ENCODE measurements at places on chromosomes 12 and 14.

DNA sequence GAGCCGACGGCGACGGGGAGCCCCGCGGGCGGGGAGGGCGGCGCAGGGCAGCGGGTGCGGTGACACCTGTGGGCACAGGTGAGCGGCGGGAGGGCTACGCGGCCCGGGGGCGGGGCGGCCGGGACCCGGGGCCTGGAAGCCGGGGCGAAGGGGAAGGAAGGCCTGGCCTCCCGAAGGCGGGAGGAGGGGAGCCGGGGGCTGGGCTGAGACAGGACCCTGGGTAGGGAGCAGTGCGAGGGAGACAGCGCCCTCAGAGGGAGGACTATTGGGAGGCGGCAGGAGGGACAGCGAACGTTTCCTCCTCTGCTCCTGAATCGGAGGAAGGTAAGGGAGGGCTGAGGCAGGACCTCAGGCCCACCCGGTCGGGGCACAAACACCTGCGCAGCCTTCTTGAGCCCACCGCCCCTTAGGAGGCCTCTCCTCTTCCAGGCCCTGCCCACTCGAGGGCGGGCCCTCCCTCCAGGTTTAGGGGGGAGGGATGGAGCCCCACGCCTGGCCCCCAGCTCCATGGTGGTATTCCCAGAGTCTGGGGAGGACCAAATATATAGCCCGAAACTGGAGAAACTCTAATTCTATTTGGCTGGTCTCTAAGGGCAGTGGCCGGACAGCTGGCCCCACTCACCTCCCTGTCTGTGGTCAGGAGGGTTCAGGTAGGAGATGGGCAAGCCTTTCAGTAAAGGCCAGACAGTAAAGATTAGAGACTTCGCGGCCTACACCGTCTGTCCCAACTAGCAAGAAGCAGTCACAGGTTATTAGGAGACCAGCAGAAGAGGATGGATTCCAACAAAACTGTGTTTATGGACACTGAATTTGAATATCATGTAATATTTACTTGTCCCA lies 509 bp downstream of the PLEKHG6 start:
- no peak for DNase-seq

- no peak for DNase-seq
Observed at GRCh38 chr14:93239869-93240677, 33.0 kb downstream of the UBR7 start.

GRCh38 chr14:34853041-34853440 lies 22.1 kb downstream of the BAZ1A start:
- no peak for DNase-seq

GRCh38 chr12:26642361-26642760 lies 190.6 kb downstream of the ITPR2 start:
- no peak for DNase-seq

- no peak for DNase-seq
Observed at GRCh38 chr12:88325076-88325815, 183.1 kb downstream of the TMTC3 start.

- DNase-seq = no peak
Observed at GRCh38 chr12:57755454-57756372, 810 bp downstream of the MARCHF9 start.

- no peak for DNase-seq
Observed at GRCh38 chr14:105042813-105043212, 21.9 kb upstream of the CDCA4 start.

DNA sequence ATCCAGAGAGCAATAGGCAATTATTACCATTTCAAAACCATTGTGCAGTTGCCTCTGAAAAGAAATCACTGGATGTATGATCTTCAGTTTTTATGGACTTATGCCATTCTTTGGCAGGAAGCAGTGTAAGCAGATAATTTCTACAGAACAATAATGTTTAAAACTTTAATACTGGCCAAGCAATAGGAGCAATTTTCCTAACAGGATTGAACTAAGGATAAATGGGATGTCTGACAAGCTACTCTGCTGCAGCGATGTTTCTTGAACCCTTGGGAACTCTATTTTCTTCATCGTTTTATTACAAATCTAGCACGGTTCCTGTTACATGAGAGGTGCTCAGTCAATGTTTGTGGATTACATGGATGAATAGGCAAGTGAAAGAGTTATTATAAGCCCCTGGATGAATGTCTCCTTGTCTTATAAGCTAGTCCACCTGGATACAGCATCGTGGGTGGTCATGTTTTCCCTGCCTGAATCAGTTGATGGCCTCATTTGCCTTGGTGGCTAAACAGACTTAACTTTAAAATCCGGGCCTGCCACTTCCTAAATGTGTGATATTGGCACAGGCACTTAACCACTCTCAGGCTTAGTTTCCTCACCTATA lies 68.2 kb upstream of the MDM1 start:
- DNase-seq = no peak

GRCh38 chr12:115060477-115061168 lies 376.6 kb upstream of the TBX3 start:
- DNase-seq = no peak

DNA sequence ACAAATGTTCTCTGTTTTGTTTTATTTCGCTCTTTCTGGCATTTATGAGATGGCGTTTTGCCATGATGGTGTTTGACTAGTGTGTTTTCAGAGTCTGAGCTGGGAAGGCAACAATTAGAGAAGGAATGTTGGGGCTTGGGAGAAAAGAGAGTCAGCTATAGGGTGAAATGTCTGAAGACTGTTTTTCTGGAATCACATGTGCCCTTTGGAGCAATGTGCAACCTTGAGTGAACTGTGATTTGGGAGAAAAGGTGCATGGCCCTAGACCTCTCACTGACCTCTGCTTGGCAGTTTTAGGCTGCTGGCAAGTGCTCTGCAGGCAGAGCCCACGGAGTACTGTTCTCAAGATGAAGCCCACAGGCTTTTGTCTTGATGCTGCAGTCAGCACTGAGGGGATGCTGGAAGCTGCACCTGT lies 379.9 kb upstream of the PDE3A start:
- peak; percentile 13 for DNase-seq

- DNase-seq = no peak
Observed at GRCh38 chr14:64708148-64709004, 4.2 kb downstream of the PLEKHG3 start.

DNA sequence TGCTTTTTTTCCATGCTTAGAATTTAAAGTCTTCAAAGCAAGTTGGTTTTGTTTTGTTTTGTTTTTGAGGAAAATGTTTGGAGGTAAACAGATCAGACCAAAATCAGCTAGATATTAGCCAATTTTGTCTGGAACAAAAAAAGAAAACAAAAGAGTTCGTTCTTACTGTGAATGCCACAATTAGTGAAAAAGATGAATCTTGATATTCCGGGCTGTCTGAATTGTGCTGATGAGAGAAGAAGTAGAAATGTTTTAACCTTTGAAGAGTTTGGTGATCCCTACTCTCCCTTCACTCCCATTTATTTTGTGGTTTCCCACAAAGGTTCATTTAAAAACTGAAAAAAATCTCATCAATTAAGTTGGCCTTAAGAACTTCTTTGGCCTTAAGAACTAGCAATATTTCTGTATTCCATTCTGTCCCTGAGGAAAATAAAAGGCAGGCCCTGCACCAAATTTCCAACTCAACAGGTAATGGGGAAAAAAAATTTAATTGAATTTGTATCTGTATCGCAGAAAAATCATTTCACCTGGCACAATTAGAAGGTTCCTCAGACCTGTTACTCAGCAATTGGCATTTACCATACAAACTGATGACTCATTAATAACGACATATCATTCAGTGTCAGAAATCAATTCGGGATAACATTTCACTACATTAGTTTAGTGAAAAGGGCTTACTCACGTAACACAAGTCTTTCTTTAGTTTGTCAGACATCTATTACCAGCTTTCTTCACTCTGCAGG lies 562 bp upstream of the GLIPR1L2 start:
- DNase-seq = no peak

GRCh38 chr14:22375321-22375930 lies 213.6 kb downstream of the DAD1 start:
- peak; percentile 60 for DNase-seq

DNA sequence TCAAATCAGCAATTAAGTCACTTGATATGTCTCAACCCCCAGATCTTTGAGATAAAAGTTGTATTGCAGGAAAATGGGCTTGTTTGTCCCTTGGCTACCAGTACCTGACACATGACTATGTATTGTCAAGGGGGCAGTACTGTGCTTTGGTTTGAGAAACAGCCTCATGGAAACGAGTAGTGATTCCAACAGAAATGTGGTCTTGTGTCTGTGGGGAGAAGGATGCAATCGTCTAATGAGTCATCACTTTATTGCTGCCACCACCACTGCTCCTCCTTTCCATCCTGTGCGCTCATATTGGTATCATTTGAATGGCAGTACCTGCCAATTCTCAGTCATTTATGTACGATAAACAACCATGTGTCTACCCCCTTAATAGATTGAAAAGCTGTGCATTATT lies 72.8 kb upstream of the ARHGAP5 start:
- no peak for DNase-seq

DNA sequence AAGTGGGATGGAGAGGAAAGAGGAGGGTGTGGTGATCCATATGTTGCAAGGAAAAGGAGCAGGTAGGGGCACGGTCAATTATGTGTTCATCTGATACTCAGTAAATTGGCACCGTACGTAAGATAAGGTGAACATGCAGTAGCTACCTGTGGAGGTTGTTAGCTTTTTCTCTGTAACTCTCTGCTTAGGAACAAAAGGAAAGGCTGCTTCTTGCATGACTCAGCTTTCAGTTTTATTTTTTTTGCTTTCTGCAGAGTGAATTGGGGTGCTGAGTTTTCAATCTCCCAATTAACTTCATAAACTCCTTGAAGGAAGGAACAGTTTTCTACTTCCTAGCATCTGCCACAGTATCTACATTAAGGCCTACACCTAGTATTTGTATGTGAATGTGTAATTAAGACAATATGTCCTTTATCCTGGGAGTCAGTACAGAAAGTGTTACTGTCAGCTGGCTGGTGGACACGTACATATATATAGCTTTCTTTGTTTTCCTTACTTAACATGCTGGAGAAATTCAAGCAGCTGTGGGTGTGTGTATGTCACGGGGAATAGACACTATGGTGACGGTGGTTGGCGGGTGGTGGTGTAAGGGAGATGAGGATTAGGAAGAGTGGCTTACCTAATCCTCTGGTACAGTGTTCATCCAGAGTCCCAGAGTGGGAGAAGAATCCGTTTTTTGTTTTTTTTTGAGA lies 40.1 kb upstream of the WNK1 start:
- no peak for DNase-seq

DNA sequence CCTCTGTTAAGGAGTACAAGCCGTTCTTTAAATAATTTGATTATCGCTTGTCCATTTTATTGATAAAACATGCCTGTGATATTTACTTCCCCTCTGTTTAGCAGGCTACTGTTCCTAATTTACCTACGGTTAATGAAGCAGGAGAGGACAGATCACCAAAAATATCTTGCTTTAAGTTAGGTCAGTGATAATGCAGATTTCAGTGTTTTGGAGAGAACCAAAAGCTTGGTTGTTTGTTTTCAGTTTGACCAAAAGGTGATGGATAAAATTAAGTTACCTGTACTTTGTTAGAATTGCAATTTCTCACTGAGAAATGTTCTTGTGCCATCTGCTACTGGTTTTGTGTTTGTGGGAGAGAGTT lies 958 bp downstream of the SPATS2 start:
- DNase-seq = no peak

DNA sequence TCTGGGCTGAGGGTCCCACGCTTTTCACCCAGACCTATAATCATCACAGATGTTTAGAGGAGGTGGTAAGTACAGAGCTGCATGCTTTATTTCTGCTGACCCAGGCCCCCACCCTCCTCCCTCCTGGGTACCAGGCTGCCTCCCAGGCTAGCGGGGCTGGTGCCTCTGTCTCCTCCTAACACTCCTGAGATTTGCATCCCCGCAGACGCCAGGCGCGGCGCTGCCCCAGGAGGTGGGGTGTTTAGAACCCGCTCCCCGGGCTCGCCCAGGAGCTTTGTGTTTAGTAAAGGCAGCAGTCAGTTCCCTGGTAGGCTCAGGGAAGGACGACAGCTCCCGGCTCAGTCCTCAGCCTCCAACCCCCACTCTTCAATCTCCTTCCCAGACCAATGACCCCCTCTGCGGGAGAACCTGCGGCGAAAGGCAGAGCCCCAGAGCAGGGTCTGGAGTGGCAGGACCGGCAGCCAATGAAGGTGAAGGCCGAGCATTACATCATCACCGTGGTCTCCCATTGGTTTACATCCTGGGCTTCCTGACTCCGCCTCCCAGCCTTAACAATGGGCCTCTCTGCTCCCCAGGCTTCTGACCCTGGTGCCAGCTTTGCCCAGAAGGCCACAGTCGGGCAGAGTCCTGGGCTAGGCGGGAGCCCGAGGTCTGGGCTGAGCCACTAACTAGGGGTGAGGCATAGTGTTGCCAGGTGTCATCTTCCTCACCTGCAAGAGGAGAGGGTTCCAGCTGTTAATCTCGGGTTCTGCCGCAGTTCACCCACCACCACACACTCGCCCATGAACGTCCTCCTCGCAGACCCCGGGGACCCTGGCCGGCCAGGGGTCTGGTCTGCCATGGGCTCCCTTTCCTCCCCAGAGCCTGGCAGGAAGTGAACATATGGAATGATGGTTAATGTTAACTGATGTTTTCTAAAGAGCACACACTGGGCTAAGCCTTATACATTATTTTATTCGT lies 57.5 kb downstream of the CALM1 start:
- DNase-seq = peak; percentile 65

GRCh38 chr14:23352506-23353432 lies at the start of gene SLC22A17:
TSS of gene SLC22A17 (minus strand) at chr14:23352887.
- peak; percentile 79 for DNase-seq

DNA sequence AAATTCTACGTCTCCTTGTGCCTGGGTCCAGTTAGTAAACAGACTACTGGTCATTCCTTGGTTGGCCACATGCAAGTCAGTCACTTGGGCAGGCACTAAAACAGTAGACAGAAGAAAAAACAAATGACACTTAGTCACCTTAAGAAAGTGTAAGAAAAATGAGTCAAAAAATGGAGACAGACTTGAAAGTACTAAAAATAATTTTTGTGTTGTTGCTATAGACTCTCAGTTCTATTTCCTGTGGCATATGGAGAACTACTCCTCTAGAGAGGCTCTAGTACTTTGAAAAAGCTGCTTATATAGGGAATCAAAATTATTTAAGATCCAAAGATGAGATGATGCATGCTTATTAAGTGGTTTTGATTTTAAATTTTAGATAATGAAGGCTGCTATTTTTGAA lies 56.0 kb downstream of the PTPRB start:
- DNase-seq = no peak

- no peak for DNase-seq
Observed at GRCh38 chr12:132174839-132175490, 30.7 kb downstream of the NOC4L start.

DNA sequence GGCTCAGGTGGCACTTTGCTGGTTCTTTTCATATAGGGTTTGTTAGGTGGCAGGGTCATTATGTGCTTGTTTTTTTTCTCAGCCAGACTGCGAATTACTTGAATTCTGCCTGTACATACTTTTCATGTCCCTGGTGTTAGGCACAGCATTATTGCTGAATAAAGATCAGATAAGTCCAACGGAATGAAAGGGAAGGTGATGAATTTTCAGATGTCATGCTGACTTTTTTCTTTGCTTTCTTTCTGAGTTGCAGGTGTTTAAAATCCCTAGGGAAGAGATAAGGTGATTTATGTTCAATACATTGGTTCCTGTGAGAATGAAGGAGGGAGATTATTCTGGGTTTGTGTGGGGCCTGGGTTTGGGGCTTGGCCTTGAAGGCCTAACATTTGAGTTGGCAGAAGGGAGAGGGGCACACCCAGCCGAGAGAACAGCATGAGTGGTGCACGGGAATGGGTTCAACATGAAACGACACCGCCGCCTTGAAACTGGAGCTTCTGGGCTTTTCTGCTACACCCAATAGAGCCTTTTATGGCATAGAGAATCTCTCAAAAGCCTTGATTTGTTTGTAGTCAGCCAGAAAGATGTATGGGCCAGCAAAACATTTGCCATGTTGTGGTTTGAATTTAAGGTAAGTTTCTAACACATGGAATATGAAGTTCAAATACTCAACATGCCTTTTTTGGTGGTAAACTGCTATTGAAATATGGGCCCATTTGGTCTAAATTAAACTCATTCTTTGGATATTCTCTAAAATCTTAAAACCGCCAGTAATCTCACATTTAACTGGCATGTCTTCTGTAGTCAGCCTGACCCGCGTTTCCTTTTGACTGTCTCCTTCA lies 477.0 kb downstream of the PCNX1 start:
- no peak for DNase-seq

All from NCI-H1694 treated with DMSO at 0.1 percent for 48 hours (cell line).